ENCODE measurements at places on chromosomes 2 and 18.

GRCh38 chr18:47893047-47893446, 37.4 kb downstream of the SMAD2 start:
- no peak for DNase-seq

DNA sequence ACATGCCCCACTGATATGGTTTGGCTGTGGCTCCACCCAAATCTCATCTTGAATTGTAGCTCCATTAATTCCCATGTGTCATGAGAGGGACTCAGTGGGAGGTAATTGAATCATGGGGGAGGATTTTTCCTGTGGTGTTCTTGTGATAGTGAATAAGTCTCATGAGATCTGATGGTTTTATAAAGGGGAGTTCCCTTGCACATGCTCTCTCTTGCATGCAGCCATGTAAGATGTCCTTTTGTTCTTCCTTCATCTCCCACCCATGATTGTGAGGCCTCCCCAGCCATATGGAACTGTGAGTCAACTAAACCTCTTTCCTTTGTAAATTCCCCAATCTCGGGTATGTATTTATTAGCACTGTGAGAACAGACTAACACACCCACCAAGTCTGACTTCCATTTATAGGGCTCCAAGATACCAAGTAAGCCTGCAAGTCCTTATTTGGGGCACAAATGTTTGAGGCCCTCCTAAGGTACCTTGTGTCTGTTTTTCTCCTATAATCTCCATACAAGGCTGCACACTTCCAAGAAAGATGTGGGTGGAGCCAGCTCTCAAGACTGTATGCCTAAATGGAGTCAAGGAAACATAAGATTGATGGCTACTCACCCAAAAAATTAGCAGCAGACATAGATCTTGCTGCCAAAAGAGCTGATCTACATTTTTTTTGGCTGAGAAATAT, 364.7 kb downstream of the TXNL1 start:
- peak; percentile 81 for DNase-seq

- no peak for DNase-seq
Observed at GRCh38 chr2:149184991-149185390, 145.4 kb upstream of the LYPD6 start.

- DNase-seq = no peak
Observed at GRCh38 chr18:23456835-23457234, 3.7 kb downstream of the RIOK3 start.

DNA sequence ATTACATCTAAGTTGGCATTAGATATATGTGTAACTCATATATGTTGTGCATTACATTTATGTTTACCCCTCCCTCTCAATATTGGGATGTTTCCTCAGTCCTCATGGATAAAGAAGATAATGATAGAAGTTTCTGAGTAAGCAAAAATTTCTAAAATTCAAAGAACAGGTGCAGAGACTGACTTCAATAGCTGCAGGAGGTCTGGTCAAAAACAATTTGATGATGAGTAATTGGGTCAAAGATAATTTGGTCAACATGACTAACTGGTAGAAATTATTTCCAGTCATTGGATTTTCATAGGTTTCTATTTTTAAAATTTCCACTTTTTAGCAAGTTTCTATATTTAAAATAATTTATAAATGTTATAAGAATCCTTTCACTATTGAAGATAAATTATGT, 1130.9 kb upstream of the SLC39A10 start:
- no peak for DNase-seq

- no peak for DNase-seq
Observed at GRCh38 chr2:216216951-216217903, 108.1 kb downstream of the XRCC5 start.

- no peak for DNase-seq
Observed at GRCh38 chr2:23649303-23649702, 264.3 kb downstream of the KLHL29 start.

GRCh38 chr18:62950246-62950645, 234.9 kb downstream of the PHLPP1 start:
- DNase-seq = no peak

DNA sequence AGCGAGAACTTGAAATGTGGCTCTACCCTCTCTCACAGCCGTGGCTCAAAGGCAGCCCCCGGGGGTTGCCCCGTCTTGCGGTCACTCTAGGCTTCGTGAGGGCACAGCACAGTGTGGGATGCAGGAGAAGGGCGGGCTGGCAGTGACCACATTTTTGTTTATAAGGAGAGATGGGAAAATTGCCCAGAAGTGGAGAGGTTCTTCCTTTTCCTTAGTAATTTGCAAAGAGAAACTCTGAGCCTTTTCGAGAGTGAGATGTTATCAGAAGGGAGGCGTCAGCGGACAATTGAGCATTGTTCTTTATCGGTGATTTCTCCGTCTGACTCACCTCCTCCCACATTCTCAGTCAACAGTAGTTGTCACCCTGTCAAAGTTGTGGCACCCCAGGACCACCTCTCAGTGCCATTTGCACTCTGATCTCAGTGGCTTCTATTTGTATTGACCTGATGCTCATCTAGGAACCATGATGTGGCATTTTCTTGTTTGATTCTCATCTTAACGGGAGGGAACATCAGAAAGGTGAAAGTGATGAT, 89.6 kb downstream of the ACAA2 start:
- DNase-seq = no peak

DNA sequence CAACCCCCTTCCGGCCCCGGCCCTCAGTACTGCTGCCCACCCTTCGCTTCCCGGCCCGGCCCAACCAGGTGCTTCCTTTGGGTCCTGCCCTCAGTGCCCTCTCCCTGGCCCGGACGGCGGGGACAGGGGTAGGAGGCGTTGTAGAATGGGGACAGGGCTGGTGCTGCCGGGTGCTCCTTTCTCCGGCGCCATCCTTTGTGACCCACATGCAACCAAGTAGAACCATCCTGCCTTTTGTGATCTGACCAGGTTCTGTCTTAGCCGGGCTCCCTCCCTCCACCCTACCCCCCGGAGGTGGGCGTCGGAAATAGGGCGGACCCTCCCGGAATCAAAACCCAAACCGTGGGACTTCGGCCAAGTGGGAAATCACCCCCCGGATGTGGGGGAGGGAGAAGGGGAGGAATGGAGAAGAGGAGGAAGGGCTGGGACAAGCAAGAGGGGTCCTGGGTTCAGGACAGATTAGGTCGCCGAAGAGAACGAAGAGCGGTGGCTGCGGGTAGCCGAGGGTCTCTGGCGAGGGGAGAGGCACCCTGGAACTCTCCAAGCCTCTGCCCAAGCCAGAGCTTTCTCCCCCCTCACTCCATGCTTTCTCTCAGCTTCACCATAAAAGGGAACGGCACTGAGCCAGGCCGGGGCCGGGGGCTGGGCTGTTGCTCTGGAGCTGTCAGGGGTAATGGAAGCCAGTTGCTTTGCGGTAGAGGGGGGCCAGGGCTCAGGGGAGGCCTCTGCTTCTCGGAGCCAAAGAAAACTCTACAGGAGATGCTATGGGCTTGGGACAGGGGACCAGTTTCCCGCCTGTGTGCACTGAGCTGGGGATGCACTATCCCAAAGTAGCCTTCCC, 756 bp upstream of the OST4 start:
- DNase-seq = no peak

DNA sequence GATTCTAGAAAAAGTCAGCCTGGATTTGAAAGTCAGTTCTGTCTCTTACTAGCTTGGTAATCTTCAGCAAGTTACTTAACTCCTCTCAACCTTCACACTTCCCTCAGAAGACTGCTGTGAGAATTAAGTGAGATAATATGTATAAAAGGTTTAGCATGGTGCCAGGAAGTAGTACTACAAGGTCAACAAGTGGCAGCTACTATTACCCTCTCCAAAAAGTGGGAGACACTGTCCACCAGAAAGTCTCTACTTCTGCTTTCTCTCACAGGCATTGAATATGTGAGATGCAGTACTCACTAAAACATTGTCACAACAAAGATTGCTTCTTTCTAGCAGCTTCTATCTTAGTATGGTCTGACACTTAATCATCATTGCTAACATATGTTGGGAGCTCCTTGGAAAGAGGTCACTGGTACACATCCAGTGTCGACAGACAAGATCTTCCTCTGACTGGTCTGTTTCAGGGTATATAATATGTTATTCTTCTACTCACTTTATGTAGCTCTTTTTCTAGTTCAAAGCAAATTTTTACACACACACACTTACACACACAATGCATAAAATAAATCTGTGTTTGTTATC, 47.9 kb downstream of the DOCK10 start:
- no peak for DNase-seq

DNA sequence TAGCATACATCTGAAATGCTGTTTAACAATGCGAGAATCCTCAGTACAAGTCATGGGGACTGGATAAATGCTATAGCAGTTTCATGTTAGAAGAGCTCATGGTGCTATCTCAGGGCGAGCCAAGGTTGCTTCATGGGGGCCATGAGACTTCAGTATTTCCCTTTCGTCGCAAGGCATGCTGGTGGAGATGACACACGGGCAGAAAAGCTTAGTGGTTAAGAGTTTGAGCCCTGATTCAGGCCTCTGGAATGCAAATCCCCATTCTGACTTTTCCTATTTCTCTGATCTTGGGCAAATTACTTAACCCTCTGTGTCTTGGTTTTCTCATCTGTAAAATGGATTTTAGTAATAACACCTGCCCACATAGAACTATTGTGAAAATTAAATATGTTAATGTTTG, 57.4 kb upstream of the EPHA4 start:
- DNase-seq = no peak

DNA sequence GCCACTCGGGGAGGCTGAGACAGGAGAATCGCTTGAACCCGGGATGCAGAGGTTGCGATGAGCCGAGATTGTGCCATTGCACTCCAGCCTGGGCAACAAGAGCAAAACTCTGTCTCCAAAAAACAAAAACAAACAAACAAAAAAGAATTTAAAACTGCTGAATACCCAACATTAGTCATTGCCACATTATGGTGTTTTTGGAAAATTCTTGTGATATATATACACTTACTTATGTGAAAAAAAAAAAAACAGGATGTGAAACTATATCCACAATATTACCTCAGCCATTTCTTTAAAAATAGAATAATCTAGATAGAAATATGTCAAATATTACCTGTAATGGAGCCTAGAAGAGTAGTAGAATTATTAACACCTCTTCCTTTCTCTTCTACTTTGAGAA, 288.3 kb upstream of the FN1 start:
- DNase-seq = peak; percentile 89

GRCh38 chr2:45184606-45185005, 175.4 kb upstream of the SIX2 start:
- no peak for DNase-seq

DNA sequence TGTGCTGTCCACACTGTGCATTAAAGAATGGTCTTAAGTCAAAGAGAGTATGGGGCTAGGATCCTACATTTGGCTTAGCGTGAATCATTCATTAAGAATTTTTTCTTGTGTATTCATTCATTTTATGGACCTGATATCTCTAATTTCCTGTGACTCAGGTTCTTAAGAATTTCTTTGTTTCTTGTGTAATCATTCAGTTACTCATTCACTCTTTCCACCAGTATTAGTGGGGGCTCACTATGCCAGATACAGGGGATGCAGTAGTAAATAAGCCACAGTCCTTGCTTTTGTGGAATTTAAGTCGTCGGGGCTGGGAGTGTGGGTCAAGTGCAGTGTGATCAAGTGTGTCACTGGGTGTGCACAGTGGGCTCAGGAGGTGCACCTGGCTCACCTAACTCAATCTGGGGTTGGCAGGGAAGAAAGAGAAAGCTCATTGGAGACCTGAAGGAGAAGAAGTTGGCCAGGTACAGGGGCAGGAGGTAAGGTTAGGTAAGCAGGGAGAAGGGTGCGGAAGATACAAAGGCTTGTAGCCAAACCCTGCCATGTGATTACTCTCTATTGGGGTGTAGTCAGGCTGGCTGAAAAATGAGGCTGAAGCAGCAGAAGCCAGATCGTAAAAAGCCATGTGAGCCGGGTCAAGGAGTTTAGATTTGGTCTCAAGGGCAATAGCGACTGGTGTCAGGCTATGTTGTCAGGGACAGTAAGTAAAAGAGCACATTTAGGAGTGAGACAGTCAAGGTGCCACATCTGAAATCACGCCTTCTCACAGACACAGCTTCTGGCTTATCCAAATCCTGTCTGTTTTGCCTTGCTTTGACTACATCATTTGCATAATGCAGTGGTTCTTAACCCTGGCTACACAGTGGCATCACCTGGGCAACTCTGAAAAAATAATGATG, 67.2 kb downstream of the KCTD1 start:
- no peak for DNase-seq

DNA sequence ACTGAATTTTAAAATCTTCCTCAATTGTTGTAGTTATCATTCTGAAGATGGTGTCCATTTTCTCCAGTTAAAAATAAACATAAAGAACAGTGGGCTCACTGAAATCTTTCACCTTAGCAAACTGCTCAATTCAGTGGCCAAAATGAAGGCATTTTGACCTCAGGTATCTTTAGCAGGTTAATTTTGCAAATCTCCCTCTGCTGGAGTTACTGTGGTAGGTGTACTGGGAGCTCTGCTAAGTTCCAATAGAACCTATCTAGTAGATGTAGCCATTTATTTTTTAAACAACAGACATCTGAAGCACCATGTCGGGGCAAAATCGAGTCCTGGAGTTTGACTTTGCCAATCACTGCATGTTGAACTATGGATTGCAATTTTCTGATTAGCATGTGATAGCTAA, 177.1 kb downstream of the IRS1 start:
- no peak for DNase-seq

DNA sequence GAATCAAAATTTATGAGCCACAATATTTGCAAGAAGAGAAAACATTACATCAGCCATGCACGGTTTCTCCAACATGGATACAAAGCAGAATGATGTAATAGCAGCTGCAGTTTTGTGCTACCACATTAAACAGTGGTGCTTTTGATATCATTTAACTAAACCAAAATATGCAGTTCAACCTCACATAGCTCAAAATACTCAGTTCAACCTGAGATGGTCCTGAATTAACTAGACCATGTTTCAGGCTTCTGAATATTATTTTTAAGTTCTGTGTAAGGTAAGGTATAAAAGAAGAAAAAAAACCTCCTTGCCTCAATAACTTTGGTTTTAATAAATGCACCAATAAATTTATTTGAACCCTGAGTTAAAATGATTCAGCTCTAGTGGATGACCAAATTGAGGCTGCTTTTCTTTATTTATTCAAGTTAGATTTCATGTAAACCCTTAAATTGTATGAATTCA, 18.8 kb upstream of the TSPYL6 start:
- no peak for DNase-seq

DNA sequence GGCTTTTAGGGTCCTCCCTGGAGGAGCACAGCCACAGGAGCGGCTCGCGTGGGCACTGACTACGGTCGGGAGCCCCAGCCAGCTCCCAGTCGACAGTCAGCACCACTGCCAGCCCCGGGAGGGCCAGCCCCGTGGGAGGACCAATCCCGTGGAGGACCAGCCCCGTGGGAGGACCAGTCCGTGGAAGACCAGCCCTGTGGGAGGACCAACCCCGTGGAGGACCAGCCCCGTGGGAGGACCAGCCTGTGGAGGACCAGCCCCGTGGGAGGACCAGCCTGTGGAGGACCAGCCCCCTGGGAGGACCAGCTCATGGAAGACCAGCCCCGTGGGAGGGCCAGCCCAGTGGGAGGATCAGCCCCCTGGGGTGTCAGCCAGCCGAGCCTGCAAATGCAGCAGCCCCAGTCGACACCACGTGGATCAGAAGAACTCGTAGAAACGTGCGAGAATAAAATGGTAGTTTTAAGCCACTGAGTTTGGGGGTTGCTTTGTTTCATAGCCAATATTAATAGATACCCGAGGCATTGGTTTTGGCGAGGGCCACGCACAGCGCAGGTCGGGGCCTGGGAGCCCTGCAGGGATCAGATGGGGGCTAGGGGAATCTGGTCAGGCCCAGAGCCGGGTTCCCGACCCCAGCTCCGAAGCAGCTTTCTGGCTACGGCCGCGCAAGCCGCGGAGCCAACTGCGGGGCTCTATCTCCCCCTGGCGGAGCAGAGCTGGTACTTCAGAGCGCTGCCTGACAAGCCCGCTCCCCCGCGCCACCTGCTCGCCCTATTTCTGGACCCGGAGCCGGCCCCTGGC, 73.0 kb downstream of the TEX51 start:
- DNase-seq = peak; percentile 37

- DNase-seq = no peak
Observed at GRCh38 chr18:60024345-60024744, 124.5 kb downstream of the PMAIP1 start.
